ENCODE measurements at places on chromosomes 16 and 17.

GRCh38 chr17:80539022-80539641 lies 5.5 kb upstream of the RPTOR start:
- DNase-seq, result peak; percentile 12

GRCh38 chr17:4448197-4448980 lies 14.6 kb downstream of the SPNS3 start:
- no peak for DNase-seq

DNA sequence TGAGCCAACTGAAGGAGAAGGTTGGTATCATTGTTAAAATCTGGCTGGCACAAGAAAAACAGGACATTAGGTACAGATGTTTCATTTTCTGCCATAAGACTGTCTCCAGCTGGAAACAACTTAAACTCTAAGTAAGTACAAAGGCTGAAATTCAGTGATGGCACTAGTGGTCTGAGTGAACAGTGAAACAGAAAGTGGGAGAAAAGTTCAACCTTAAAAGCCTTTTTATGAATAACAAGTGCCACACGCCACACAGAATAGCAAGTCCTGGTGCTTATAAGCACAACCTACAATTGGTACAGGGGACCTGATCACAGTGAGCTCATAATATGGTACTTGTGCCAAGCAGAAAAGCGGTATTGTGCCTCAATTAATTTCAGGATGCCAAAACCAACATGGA lies 56.7 kb downstream of the CEP112 start:
- no peak for DNase-seq

DNA sequence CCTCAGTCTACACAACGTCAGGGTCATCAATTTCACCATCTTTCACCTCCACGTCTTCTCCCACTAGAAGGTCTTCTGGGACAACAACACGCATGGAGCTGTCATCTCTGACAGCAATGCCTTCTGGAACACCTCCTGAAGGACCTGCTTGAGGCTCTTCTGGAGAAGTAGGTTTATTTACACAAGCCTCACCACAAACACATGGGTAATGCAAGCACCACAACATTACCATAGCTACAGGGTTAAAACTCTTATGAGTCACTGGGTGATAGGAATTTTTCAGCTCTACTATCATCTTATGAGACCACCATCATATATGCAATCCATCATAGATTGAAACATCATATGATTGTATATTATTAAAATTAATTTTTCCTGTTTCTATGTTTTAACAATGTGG lies 215.4 kb downstream of the CHD9NB start:
- DNase-seq, result no peak

DNA sequence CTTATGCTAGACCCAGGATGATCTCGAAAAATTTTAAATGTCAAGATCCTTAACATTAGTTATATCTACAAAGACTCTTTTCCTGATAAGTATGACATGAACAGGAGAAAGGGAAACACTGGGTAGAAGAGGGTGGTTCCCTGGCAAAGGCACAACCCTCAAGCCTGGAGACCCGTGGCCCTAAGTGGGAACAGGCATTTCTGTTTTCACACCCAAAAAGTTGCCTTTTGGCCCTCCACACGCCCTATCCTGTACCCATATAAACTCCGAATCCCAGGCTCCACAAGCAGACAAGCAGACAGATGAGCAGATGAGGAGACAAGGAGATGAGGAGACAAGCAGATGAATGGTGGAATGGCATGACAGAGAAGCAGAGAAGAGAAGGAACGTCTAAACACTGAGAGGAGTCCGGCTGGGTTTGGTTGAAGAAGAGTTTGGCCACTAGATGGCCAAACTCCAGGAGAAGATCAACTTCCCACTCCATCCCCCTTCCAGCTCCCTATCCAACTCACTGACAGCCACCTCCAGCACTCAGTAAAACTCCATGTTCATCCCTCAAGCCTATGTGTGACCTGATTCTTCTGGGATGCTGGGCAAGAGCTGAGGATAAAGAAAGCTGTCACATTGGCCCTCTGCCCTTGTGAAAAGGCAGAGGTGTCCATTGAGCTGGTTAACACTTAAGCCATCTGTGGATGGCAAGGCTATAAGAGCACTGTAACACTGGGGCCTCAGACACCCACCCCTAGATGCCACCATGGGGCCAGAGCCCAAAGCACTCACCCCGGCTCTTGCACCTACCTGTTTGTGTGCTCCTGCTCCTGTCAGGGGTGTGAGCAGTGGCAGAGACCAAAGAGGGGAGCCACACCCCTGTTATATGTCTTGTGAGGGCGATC lies 139.6 kb upstream of the FAM20A start:
- DNase-seq, result no peak

DNA sequence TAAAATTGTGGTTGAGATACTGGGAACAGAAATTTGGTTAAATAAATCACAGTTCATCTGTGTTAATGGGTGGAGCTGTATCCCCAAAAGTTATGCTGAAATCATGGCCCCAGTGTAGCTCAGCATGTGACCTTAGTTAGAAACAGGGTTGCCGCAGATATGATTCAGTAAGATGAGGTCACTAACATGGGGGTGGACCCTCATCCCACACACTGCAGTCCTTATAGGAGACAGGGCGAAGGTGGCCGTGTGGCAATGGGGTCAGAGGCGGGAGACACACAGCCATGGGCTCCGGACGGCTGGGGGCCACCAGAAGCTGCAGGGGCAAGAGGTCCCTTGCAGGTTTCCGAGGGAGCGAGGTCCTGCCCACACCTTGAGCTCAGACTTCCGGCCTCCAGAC lies 10.7 kb downstream of the GALNS start:
- DNase-seq, result no peak

- no peak for DNase-seq
Observed at GRCh38 chr16:16774389-16774788, 395.4 kb downstream of the NPIPA7 start.

DNA sequence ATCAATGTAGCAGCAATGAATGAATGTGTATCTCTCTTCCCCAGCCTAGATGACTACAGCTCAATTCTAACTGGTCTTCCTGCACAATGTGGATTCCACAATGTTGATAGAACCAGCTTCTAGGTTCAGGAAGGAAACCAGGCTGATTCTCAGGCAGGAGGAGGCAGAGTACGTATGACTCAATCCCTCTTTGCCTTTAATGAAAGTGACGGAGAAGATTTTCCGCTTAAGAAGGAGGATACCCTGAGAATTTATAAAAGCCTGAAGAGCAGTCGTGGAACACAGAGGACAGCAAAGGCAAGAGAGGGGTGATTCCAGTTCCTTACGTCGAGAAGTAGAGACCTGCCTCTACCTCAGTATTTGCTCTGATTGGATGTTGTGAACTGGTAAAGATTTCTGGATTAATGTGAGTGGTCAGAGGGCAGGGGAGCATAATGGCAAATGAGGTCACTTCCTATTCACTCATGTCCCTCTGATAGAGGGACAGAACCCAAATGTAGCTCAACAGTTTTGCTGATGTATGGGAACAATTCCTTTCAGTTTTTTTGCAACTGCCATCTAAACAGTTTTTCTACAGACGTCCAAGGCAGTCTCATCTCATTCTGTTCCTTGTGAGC lies 15.0 kb upstream of the SLC16A11 start:
- DNase-seq, result no peak

DNA sequence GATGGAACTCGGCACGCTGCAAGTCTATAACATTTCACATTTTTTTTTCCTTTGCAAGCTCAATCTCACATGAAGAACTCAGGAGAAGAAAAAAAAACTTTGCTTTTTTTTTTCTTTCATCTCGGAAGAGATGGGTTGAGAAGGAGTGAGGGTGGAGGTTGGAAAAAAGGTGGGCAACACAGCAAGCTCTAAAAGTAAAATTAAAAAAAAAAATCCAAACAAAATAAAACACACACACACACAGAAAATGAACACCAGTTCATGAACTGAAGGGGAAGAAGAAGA lies 2.5 kb downstream of the MAF start:
- no peak for DNase-seq

- DNase-seq, result no peak
Observed at GRCh38 chr16:23152386-23153178, 3.3 kb upstream of the USP31 start.

- no peak for DNase-seq
Observed at GRCh38 chr17:78141437-78142118, 4.6 kb upstream of the C17orf99 start.

DNA sequence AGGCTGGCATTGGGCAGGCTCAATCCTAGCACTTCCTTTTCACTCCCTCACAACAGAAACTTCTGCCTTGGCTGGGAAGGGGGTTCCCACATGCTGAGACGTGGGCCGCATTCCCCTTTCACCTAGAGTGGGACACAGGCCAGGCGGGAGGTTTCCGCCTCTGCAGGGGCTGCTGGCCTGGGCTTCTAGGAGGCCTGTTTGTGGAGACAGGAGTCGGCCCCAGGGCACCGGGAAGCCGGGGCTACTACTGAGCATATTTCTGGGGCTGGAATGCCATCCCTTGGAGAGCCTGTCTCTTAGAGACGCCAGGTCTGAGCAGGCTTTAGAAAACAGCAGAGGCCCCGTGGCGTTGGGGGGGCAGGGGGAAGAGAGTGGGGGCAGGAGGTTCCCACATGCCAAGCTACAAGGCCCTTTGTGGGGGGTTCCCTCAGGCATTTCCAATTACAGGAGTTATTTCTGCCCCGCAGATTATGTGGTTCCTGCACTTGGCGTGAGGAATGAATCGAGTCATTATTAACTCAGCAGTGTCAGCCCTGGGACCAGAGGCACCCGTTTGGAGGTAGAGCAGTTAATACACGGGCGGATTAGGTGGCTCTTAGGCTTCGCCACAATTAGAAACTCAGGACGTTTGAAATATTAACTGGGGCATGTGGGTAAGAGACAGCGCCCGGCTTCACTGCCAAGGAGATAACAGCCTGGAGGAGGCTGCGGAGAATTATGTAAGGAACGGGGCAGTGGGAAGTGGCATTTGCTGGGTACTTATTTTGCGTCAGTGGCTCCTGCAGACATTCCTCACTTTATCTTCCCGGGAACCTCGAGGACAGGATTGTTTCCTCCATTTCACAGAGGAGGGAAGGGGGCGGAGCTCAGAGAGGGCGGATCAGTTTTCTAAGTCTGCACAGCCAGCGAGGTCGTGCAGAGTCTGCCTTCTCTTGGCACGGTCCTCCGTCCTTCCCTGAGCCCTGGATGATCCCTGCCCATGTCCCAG lies 162.5 kb downstream of the MAF start:
- peak; percentile 40 for DNase-seq

- peak; percentile 68 for DNase-seq
Observed at GRCh38 chr17:73091770-73092522, 542 bp downstream of the SLC39A11 start.

DNA sequence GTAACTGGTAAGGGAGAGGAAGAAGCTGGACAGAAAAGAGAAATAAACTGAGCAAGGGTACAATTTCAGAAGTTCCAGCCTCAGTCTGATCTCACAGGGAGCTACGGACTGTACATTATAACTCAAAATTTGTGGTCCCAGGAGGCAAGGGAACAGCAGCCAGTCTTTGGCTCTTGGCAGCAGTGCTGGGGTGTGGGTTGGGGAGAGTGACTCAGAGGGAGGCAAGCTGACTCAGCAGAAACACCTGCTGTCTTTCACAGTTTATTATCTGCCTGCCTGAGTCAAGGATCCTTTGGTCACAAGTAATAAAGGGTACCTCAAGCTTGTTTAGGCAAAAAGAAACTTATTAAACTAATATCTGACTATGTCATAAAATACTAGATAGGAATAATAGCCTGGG lies 73.5 kb upstream of the KIF2B start:
- DNase-seq, result no peak

DNA sequence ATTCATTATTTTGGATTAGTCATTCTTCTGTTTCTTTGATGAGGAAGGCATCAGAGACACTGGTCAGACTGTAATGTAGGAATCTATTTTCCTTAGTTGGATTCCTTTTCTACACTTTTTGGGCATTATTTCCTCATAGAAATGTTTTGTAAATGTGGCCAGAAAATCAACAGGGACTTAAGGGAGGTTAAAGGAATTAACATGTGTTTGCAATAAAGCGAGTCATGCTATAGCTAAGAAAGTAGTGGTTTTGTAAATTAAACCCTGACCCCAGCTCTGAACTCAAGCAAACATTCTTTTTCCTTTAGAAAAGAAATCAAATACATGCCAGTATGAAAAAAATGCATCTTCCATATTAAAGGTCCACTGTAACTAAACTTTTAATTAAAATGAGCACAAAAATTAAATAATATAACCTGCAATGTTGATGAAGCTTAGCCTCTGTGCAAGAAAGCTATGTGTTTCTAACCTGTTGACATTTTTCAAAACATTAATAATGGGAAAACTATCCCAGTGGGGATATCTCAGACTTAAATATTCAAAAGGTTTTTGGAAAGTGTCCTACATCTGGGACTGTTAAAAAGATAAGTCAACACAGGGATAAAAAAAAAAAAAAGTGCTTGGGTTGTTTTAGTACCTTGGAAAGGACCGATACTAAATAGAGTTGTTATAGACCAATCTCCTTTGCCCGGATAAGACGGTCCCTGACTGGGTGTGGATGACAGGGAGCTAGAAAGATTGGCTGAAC lies 428.0 kb downstream of the CA10 start:
- DNase-seq, result no peak

GRCh38 chr17:30372755-30373154 lies 6.0 kb upstream of the CPD start:
- DNase-seq, result no peak

Data from pons (tissue), 1 donor.